ENCODE measurements at places on chromosomes 7 and 10. TPM values are rescaled to one million over a fixed set of nuclear protein-coding genes. Genes with fewer than 3 reads are reported as not detected.
A peak's percentile ranks its signal among the peaks of the same experiment; 100 is the strongest.

DNA sequence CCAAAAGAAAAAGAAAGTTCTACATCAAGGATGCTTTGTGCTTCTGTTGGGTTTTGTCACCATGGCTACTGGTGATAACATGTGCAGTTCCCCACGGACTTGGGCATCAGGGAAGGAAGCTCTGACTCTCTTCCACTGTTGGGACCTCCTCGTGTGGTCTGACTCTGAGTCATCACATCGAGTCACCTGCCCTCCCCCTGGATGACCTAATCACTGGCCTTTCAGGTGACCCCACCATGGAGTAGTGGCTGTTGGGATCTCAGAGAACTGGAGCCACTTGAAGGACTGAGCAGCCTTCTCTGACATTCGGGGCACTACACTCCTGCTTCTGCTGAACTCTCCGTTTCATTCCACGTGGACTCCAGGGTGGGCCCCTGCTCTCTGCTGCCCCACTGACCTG, 60.8 kb upstream of the DOCK1 start:
- no peaks in the 10 kb centered on the region for H3K27me3 ChIP-seq
- DNase-seq: no peak
- H3K27ac ChIP-seq: no peak overlapping the region

DNA sequence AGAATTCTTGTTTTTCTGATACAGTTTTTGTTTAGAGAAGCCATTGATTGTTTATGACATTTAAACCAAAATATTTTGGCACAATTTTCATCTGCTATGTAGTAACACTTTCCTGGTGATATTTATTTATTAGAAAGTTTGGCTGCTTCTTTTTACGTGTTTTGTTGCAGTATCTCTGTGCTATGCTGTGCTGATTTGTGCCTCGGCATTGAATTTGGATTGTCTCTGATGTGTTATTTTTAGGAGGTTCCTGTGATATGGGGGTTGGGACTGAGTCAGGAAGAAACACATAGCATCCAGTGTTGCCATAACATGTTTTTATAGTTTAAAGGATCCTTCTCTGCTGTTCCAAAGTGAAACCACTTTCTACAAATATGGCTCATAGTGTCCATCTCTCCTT, 1197.7 kb upstream of the LRRN3 start:
- H3K4me1 ChIP-seq: no peaks in the 10 kb centered on the region
- H3K4me3 ChIP-seq: no peak overlapping the region
- DNase-seq: no peak
- H3K27ac ChIP-seq: no peak overlapping the region
- no peaks in the 10 kb centered on the region for H3K36me3 ChIP-seq

- H3K4me1 ChIP-seq: no peaks in the 10 kb centered on the region
- no peaks in the 10 kb centered on the region for H3K27me3 ChIP-seq
These were observed 151.5 kb upstream of the KAT6B start for GRCh38 chr10:74674927-74675326.

- H3K4me3 ChIP-seq: peak overlapping the region; percentile 48
- peak; percentile 48 for DNase-seq
- H3K27me3 ChIP-seq: no peaks in the 10 kb centered on the region
- peaks cover 47% of the 10 kb centered on the region for H3K4me1 ChIP-seq
- H3K36me3 ChIP-seq: no peaks in the 10 kb centered on the region
- peak overlapping the region; percentile 1 for H3K27ac ChIP-seq
These were observed 538.7 kb downstream of the DNAJB6 start for GRCh38 chr7:157875230-157876179.

The MYPN gene
- total RNA-seq: not detected

The NXPH1 gene
- not detected for total RNA-seq

The LRRTM3 gene
- not detected for total RNA-seq
